ENCODE measurements at places on chromosomes 4 and X.

- no peak for DNase-seq
Observed at GRCh38 chr4:72843466-72843865, 226.1 kb downstream of the COX18 start.

- no peak for DNase-seq
Observed at GRCh38 chrX:46326161-46326560, 219.1 kb downstream of the ZNF674 start.

DNA sequence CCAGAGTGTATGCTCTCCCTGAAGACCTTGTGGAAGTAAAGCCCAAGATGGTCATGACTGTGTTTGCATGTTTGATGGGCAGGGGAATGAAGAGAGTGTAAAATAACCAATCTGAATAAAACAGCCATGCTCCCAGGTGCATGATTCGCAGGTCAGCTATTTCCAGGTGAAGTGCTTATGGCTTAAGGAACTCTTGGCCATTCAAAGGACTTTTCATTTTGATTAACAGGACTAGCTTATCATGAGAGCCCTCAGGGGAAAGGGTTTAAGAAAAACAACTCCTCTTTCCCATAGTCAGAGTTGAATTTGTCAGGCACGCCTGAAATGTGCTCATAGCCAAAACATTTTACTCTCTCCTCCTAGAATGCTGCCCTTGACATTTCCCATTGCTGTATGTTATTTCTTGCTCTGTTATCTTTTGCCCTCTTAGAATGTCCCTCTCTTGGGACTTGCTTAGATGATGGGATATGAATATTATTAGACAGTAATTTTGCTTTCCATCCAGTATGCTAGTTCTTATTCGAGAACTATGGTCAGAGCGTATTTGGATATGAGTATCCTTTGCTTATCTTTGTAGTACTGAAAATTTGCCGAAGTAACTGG, 88.6 kb downstream of the PLS3 start:
- DNase-seq, result no peak

DNA sequence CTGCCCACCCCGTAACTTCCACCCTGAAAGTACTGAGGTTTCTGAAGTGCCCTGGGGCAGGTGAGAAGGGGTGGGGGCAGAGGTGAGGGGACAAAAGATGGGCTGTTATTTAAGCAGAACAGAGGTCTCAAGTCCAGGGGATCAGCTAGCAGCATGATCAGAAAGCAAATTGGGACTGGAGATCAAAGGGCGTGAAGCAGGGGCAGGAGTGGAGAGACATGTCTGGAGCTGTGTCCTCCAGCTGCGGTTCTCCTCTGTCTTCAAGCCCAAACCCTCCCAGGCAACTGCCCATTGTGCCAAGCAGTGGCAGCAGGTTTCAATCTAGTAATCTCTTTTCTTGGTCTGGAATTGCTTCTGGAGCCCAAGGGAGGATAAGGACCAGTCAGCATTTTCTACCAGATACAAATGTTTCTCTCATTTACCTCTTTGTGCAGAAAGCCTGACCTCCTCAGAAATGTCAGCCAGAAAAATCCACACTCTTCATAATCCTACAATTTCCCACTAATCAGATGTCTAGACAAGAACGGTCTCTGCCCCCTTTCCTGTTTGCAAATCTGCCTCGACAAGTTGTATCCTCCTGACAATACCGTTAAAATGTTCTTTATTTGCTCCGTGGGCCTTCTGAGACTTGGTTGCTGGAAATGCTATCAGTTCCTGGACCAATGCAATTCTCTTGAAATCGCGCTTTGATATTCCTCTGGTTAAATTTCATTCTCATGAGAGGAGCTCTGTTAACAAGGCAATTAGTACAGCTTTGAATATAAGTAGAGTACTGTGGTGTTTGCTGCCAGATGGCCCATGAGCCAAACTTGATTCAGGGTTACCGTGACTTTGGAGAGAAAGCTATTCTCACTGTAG, 23.2 kb upstream of the RASL11B start:
- DNase-seq, result no peak
